ENCODE measurements at places on chromosomes 16 and 17.

DNA sequence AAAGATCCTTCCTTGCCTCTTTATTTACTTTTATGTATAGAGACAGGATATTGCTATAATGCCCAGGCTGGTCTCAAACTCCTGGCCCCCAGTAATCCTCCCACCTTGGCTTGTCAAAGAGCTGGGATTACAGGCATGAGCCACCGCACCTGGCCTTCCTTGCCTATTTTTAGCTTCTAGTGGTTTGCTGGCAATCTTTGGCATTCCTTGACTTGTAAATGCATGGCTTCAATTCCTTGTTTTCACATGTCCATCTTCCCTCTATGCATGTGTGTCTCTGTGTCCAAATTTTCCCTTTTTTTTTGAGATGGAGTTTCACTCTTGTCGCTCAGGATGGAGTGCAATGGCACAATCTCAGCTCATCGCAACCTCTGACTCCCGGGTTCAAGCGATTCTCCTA, 22.5 kb downstream of the HEXIM2 start:
- no peak for DNase-seq

DNA sequence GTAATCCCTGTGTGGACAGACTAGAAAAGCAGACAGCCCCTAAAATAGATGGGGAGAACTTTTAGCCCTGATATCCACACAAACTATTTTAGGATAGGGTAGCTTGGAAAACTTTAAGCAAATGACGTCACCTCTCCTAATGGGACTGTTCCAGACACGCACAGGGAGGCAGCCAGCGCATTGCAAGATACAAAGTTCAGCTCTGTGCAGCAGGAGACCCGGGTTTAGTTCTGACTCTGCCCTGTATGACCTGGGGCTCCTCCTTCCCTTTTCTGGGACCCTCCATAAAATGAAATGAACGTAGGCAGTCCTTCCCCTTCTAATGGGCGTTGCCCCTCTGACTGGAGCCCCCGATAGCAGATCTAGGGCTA, 6.3 kb downstream of the ZNF689 start:
- DNase-seq: no peak

DNA sequence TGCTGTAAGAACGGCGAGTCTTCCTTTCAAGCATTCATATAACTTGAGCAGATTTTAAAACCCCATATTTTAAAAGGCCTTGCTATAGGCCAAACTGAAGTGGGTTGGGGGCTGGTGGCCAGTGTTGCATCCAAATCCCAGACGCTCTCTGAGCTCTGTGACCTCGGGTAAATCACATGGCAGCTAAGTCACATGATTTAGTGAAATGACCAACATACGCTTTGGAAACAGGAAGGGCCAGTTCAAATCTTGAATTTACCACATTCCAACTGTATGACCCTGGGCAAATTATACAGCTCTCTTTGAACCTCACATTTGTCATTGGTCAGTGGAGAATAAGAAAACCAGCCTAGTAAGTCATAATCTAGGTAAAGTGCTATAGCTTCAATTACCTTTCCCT, 519.3 kb downstream of the HAPSTR1 start:
- DNase-seq: no peak

- no peak for DNase-seq
Measured at GRCh38 chr17:47959825-47960655, 2.4 kb upstream of the PRR15L start.

- no peak for DNase-seq
Measured at GRCh38 chr16:1615761-1616160, 3.6 kb downstream of the CRAMP1 start.

GRCh38 chr16:87337262-87337771, 20.1 kb upstream of the C16orf95 start:
- DNase-seq: no peak

GRCh38 chr16:6068063-6068462, 970.5 kb upstream of the EEF2KMT start:
- DNase-seq: no peak

GRCh38 chr16:84868829-84869472, 49.2 kb downstream of the CRISPLD2 start:
- DNase-seq: no peak

GRCh38 chr16:3598236-3598635, 13.2 kb downstream of the SLX4 start:
- DNase-seq: no peak

DNA sequence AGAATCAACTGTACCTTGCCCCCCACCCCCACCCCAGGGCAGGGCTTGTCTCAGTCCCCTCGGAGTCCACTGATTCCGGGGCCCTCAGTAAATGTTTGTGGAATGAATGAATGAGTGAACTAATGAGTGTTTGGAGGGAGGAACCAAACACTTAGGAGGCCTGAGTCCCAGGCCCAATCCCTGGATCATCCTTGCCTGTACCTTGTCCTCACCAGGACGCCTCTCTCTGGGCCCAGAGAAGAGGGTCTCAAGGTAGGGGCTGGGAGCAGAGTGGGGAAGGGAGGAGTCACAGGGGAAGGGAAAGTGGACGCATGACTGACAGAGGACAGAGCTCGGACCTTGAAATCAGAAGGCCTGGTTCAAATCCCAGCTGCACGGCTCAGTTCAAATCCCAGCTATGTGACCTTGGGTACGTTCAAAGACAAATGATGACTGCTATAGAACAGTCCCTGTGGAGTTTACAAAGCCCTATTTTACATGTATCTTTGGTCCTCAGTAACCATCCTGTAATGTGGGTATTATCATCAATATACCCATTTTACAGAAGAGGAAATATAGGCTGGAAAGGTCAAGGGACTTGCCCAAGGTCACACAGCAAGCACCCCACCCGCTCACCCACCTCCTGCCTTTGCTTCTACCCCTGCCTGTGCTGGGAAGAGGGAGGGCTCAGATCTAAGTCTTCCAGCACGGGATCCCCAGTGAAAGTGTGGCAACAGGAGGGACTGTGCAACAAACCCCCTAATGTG, 18.3 kb downstream of the SLC4A1 start:
- no peak for DNase-seq
